ENCODE measurements at places on chromosomes 5 and 9.

DNA sequence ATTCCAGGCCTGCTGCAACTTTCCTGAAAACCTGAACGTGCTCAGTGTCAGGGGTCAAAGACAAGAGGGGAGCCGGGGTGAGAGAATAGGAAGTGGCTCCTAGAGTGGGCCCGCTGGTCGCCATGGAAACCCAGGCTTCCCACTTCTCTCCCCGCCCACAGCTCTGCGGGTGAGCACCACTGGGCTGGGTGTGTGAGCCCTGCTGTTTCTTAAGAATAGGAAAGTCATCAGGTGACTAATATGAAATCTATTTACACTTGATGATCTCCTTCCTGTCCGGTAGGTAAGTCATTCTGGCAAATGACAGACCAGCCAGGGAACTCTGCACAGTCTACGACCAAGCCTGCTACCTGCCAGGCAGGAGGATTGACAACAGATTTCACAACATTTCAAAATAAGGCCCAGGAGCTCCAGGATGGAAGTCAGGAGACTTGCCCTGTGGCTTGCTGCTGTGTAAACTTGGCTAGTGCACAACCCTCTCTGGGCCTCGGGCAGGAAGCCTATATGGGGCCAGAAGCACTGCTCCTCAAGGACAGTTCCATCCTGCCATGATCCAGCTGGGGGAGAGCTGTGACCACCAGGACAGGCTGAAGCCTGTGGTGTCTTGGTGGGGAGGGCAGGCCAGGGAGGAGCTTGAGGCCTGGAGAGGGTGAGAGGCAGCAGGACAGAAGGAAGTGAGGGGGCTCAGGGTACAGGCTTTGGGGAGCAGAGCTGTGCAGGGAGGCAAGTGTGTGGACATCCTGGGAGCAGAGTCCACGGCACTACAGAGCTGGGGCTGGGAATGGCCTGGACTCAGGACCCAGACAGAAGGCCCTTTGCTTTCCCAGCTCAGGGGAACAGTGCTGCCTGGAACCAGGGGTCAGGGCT is 60.6 kb downstream of the SHB start:
- no peaks in the 10 kb centered on the region for H3K27me3 ChIP-seq
- H3K4me3 ChIP-seq = no peak overlapping the region
- no peaks in the 10 kb centered on the region for H3K36me3 ChIP-seq

GRCh38 chr9:33436445-33436844 is 10.9 kb downstream of the AQP3 start:
- DNase-seq = no peak
- H3K4me3 ChIP-seq = no peak overlapping the region
- H3K27me3 ChIP-seq = no peaks in the 10 kb centered on the region
- no peaks in the 10 kb centered on the region for H3K4me1 ChIP-seq
- peaks cover 12% of the 10 kb centered on the region for H3K36me3 ChIP-seq

GRCh38 chr5:108655750-108656450 is 91.8 kb upstream of the FER start:
- H3K36me3 ChIP-seq = no peaks in the 10 kb centered on the region
- H3K4me1 ChIP-seq = no peaks in the 10 kb centered on the region
- H3K4me3 ChIP-seq = no peak overlapping the region
- H3K27ac ChIP-seq = no peak overlapping the region

DNA sequence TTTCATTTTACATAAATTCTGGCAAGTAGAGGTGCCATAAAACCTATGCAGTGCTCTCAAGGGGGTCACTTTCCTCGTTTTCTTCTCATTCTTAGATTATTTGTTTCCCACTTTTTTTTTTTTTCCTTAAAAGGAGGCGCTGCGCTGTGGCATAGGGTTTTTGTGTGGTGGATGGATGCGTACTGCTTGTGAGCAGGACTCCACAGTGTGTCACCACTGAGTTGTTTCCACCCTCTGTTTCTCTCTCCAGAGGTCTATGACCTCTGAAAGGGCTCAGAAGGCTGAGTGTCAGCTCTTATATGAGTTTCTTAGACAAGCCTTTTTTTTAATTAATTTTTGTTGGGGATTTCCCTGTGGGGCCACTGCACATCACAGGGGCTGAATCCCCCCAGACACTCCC is 13.6 kb upstream of the CLTB start:
- no peak overlapping the region for H3K4me3 ChIP-seq
- no peaks in the 10 kb centered on the region for H3K27me3 ChIP-seq
- no peak overlapping the region for H3K27ac ChIP-seq
- no peaks in the 10 kb centered on the region for H3K36me3 ChIP-seq
- no peaks in the 10 kb centered on the region for H3K4me1 ChIP-seq

DNA sequence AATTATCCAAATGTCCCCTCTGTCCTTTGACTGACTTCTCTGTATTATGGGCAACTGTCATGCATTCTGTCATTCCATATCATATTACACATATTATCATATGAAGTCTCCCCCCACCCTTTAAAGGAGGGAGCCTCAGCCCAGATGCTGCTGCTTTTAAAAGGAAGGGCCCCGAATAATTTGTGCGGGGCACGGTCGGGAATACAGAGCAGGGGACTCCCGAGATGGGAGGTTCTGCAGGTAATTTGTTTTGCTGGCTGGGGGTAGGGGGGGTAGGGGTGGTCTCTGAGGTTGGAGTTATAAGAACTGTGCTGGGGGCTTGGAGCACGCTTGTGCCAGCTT is 10.1 kb upstream of the LHX2 start:
- DNase-seq = no peak
- peaks cover 27% of the 10 kb centered on the region for H3K4me1 ChIP-seq
- H3K36me3 ChIP-seq = no peaks in the 10 kb centered on the region
- H3K27ac ChIP-seq = no peak overlapping the region
- H3K4me3 ChIP-seq = no peak overlapping the region

Measured in naive thymus-derived CD4-positive, alpha-beta T cell (primary cell).